ENCODE measurements at places on chromosomes 6 and 20. TPM values are rescaled to one million over a fixed set of nuclear protein-coding genes. Genes with fewer than 3 reads are reported as not detected.

- DNase-seq, result no peak
- H3K4me1 ChIP-seq, result no peaks in the 10 kb centered on the region
- H3K27me3 ChIP-seq, result no peaks in the 10 kb centered on the region
- H3K27ac ChIP-seq, result no peak overlapping the region
Observed at GRCh38 chr6:143117108-143117507, 56.4 kb downstream of the AIG1 start.

DNA sequence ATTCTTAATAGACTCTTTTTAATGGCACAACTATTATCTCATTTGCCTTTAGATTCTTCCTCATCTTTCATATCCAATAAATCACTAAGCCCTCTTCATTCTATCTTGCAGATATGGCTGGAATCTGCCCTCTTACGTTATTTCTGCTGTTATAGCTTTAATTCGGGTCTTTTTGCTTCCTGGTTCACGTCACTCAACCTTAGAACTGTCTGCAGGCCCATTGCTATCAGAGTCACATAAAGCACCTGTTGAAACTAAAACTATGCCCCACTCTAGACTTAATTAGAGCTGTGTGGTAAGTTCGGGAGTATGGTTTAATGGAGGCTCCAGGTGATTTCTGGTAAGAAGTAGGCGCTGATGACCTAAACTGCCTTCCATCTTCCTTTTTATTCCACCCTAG is 988 bp downstream of the QRSL1 start:
- no peak for DNase-seq
- no peaks in the 10 kb centered on the region for H3K4me1 ChIP-seq
- peaks cover 8% of the 10 kb centered on the region for H3K36me3 ChIP-seq

CFAP61 gene
- 0.44 TPM for total RNA-seq

CDH26 gene
- total RNA-seq, result 0.79 TPM

DNA sequence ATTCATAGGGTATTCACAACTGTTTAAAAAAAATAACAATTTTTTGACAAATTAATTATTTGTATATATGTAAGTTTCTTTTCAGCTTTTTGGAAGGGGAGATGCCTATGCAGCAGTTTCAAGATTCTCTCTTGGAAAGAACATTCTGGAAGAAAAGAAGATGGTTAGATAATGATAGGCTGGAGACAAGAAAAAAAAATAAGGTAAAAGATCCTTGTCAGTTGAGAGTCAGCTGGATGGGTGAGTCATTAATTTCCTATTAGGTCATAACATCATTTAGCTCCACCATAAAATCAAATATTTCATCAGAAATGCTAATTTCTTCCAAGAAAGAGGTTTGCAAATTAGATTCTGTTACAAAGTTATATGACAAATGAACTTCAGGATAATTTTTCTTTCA is 880.4 kb downstream of the EPHA7 start:
- no peaks in the 10 kb centered on the region for H3K36me3 ChIP-seq
- H3K27ac ChIP-seq, result no peak overlapping the region
- DNase-seq, result no peak
- no peak overlapping the region for H3K4me3 ChIP-seq
- no peaks in the 10 kb centered on the region for H3K4me1 ChIP-seq
- H3K27me3 ChIP-seq, result no peaks in the 10 kb centered on the region

DNA sequence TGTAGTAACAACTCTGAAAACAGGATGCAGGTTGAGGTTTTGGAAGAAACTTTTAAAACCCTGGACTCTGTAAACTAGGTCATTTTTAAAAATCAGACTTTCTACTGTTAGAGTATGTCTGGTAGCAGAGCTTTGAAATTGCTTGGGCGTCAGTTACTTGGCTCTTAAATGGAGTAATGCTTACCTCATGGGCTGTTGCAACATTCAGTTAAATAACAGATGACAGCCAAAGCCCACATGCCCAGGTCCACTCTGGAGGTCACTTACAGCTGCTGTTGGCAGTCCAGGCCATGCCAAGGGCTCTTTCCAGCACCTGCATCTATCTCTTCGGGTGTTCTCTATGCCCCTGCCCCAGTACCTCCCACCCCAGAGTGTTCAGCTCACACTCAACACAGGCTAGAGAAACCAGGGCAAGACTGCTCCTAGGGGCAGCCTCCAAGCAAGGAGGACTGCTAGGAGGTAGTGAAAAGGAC is 96.4 kb downstream of the BANF2 start:
- no peaks in the 10 kb centered on the region for H3K27me3 ChIP-seq
- no peak overlapping the region for H3K27ac ChIP-seq
- H3K4me3 ChIP-seq, result no peak overlapping the region
- no peak for DNase-seq
- H3K36me3 ChIP-seq, result no peaks in the 10 kb centered on the region

Data from H9 (cell line).